ENCODE measurements at places on chromosomes 7 and 10.

DNA sequence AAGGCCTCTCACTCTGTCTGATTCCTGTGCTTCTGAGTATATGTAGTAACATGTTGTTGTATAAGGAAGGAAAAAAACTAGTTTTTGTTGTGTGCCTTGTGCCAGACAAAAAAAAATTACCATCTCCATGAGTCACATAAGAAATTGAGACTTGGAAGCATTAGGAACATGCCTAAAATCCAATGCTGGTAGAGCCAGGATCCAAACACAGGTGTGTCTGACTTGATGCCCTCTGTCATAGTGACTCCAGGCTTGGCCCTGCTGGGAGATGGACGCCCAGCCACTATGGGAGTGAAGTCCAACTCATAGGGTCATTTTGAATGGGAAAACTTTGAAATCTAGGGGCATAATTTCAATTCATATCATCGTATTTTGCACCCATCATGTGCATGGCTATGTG, 38.0 kb downstream of the PYROXD2 start:
- DNase-seq = no peak

DNA sequence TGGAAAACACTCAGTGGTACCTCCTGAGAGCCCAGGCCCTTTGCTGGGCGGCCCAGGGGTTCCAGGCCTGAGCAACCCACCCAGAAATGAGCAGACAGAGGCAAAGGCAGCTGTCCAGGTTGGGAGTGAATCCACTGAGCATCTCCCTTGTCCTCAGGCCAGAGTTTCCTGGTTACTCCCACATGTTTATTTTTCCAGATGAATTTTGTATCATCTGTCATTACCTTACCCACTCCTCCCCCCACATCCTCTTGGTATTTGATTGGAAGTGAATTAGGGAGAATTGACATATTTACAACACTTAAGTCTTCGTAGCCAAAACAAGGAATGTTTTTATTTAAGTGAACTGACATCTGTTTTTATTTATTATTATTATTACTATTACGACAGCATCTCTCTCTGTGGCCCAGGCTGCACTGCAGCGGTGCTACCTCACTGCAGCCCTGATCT, 13.2 kb upstream of the LMBR1 start:
- no peak for DNase-seq

GRCh38 chr7:69561266-69561960, 36.9 kb upstream of the AUTS2 start:
- DNase-seq = no peak

GRCh38 chr10:85124603-85125051, 796.2 kb downstream of the CCSER2 start:
- DNase-seq = no peak

- no peak for DNase-seq
These were observed 8.9 kb upstream of the MEST start for GRCh38 chr7:130483031-130483430.

DNA sequence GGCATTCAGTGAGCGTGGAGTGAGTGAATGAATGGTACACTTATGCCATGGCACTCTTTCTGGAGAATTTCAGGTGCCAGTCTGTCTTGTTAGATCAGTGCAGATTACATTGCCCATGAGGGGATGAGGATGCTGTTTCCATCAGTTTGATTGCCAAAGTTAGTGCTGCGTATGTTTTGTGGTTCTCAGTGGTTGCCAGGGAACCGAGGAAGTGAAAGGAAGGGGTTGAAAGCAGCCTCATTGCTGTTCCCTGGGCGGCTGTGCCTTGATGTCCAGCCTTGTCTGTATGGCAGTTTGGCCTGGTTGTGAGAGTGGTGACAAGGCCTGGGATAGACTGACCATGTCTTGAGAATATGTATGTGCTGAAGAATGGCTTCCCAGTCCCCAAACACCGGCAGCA, 30.2 kb downstream of the WBP1L start:
- peak; percentile 39 for DNase-seq

DNA sequence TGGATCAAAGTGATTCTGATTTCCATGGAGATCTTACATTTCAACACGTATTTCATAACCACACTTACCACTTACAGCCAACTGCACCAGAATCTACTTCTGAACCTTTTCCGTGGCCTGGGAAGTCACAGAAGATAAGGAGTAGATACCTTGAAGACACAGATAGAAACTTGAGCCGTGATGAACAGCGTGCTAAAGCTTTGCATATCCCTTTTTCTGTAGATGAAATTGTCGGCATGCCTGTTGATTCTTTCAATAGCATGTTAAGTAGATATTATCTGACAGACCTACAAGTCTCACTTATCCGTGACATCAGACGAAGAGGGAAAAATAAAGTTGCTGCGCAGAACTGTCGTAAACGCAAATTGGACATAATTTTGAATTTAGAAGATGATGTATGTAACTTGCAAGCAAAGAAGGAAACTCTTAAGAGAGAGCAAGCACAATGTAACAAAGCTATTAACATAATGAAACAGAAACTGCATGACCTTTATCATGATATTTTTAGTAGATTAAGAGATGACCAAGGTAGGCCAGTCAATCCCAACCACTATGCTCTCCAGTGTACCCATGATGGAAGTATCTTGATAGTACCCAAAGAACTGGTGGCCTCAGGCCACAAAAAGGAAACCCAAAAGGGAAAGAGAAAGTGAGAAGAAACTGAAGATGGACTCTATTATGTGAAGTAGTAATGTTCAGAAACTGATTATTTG, 15.3 kb downstream of the HNRNPA2B1 start:
- DNase-seq = no peak

DNA sequence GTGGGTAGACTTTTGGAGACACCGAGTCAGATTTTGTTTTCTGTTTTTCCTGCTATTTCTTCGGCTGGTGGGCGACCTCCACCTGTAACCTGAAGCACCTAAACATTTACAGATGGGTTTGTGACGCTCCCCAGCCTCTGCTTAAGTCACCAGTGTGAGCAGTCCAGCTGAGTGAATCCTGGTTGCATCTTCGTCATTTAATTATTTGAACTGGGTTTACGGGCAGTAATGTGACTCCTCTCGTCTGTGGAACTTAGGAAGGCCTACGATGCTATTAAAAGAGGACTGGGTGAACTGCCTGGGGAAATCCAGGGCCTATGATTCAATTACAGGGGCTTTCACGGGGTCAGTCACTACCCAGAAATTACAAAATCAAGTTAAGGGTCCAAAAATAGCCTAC, 52.5 kb downstream of the WNT2 start:
- no peak for DNase-seq

GRCh38 chr10:71773221-71773971, at the start of gene VSIR:
VSIR (minus strand) TSS chr10:71773520; CDS start chr10:71773439, 81 bp downstream.
- DNase-seq = peak; percentile 97

DNA sequence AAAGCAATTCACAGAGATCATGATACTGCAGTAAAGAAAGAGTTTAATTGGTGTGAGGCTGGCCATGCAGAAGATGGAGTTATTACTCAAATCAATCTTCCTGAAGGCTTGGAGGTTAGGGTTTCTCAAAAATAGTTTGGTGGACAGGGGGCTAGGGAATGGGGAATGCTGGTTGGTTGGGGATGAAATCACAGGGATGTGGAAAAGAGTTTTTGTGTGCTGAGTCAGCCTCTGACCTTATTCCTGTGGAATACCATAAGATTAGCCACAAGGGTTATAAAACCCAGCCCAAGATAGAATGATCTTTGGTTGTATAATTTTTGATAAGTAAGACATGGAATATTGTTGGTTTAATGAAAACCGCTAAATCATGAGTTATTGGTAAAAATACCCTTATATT, 764.3 kb downstream of the TYW1 start:
- DNase-seq = no peak

DNA sequence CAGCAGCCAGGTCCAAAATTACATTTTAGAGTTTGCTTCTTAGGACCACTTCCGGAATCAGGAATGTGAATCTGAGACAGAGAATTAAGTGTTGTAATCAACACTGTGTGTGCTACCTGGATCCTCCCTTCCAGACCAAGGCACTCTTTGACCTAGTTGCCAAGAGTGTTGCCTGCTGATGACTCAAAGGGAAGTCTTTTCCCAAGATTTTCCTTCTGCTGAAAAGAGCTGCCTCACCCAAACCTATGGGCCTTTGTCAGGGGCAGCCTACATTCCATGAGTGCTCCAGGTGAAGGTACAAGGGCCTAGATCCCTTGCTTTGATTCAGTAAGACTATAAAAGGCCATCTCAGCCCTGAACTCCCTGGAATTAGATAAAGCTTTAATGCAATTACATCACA, 712.5 kb upstream of the ANKRD30A start:
- no peak for DNase-seq

DNA sequence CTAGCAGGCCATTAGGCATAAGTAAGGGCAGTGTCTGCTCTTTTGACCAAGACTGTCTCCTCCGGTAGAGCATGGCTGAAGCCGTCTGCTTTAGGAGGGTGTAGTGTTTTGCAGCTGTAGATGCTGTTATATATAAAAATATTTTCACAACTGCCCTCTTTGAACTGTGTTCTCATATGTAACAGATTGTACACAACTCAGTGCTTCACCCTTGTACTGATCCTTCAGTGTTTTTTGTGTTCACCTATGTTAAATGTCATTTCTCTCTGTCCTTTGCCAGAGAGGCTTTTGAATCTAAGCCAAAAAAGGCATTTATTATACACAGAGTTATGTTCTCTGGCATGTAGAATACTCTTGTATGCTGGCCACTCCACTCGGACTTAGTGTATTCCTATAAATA, 135.5 kb downstream of the BICC1 start:
- no peak for DNase-seq

DNA sequence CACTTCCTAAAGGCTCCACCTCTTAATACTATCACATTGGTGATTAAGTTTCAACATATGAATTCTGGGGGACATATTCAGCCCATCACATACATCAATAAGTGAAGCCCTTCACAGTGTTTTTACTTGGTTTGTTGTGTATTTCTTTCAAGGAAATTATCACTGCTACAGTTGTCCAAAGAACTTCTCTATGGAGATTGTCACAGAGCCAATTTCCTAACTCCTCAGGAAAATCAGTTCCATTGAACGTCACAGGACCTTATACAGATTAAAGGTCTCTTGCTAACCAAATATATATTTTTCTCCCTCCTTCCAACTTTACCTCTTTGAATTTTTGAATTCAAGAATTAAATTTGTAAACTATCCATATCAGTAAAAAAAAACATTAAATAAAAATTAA, 114.3 kb downstream of the LRRN3 start:
- DNase-seq = no peak

DNA sequence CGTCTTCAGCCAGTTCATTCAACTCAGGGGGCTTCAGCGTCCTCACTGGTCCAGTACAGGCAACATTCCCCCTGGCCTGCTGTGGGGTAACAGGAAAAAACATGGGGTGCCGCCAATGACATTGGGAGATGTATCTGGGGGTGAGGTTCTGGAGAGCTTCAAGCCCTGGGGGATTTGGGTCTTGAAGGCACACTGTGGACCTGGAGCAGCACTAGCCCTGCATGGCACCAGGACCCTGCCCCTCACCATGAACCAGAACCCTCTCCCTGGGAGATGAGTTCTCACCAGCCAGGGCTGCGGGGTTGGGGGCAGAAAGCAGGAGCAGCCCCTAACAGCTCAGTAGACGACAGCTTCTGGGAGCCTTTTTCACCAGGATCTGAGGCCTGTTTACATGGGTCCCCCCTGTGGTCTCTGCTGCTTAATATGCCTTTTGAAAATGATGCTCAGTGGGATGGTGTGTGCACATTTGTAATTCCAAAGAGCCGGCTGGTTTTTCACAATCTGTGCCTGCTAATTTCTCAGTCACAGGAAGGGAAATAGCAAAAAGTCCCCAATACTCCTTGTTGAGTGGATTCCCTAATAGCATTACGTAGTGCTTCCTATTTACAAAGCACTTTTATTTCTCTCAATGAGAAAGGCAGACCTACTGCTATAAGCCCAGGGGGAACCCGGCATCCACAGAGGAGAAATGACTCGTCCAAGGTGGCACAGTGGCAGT, 509.5 kb downstream of the RPS24 start:
- no peak for DNase-seq

DNA sequence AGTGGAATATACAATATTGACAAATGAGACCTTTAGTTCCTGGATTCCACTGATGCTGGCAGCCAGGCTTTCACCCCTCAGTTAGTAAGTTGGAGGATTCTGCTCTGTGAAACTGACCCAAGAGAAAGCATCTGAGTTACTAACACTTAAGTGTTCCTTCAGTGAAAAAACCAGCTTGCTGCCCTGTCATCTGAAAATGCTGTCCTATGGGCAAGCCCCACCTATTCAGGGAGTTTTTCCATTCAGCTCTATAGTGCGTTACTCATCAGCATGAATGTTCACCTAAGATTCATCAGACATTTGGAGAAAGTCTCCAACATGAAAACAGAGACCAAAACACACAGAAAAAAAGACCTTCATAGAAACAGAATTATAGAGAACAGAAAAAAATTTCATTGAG, 37.9 kb downstream of the PRPF18 start:
- DNase-seq = no peak

- no peak for DNase-seq
These were observed 64.3 kb downstream of the ARID5B start for GRCh38 chr10:61965703-61966395.

- no peak for DNase-seq
These were observed 70.2 kb upstream of the CCDC71L start for GRCh38 chr7:106731187-106731586.

GRCh38 chr7:131897016-131897789, 340.8 kb upstream of the PODXL start:
- DNase-seq = no peak
